ENCODE measurements at places on chromosomes 1 and 21.

DNA sequence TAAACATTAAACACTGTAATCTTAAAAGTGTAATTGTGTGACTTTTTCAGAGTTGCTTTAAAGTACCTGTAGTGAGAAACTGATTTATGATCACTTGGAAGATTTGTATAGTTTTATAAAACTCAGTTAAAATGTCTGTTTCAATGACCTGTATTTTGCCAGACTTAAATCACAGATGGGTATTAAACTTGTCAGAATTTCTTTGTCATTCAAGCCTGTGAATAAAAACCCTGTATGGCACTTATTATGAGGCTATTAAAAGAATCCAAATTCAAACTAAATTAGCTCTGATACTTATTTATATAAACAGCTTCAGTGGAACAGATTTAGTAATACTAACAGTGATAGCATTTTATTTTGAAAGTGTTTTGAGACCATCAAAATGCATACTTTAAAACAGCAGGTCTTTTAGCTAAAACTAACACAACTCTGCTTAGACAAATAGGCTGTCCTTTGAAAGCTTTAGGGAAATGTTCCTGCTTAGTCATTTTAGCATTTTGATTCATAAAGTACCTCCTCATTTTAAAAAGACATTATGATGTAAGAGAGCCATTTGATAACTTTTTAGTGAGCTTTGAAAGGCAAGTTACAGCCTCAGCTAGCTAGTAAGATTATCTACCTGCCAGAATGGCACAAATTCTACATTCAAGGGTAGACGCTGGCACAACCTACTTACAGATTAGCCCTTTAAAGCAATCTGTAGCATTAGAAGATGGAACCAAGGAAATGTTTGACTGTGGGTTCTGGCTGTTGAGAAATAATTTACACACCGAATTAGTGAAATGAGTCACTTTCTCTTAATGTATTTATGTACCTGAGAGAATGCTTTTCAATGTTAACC, 9.4 kb downstream of the SOD1 start:
- no peak overlapping the region for H3K27ac ChIP-seq
- no peak overlapping the region for H3K4me3 ChIP-seq
- no peak for DNase-seq

DNA sequence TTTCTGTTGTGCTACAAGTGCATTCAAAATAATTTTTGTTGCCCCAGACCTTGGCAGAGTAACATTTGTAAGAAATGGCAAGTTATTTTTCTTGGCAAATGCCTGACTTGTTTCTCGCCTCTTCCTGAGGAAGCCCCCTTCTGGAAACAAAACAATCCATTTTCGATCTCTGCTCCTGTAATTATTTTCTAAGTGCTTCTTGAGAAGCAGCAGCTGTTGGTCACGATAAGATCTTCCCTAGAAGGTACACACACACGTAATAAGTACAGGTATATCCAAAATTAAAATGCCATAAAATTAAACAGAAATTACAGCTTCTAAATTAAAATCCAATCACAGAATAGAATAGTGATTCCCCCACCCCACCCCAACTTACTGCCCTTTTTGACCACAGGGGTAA, 47.3 kb downstream of the LPGAT1 start:
- no peak overlapping the region for H3K27ac ChIP-seq
- no peak for DNase-seq
- peaks cover 37% of the 10 kb centered on the region for H3K36me3 ChIP-seq

- no peak overlapping the region for H3K4me3 ChIP-seq
- H3K27ac ChIP-seq, result no peak overlapping the region
- peaks cover 1% of the 10 kb centered on the region for H3K27me3 ChIP-seq
- H3K4me1 ChIP-seq, result peaks cover 5% of the 10 kb centered on the region
- no peaks in the 10 kb centered on the region for H3K36me3 ChIP-seq
Measured at GRCh38 chr1:1593834-1594601, 5.9 kb downstream of the FNDC10 start.

DNA sequence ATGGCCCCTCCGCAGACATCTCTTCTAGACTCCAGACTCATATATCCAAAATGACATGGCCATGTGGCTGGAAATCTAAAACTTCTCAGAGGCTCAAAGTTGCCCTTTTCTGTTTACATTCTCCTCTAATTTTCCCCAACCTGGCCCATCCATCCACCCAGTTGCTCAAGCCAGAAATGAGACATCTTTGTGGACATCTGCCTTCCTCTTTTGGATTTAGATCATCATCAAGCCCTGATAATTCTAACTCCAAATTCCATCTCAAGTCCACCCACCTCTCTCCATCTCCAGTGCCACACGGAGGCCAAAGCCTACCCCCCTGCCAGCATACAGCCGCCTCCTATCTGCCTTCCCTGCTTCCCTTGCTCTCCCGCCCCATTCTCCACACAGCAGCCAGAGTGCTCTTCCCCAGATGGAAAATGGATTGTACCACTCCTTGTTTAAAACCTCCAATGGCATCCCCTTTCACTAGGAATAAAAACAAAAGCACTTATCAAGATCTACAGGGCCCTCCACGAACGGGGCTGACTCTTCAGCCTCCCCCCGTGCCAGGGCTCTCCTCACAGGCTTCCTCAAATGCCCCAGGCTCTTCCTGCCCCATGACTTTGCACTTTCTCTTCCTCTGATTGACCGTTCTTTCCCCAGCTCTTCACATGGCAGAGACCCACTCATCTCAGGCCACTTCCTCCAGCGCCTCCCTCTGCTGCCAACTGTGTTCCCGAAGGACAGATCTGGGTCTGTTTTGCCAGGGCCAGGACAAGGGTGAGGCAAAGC, 40.1 kb downstream of the SYT6 start:
- no peaks in the 10 kb centered on the region for H3K27me3 ChIP-seq
- peak overlapping the region; percentile 63 for H3K27ac ChIP-seq
- H3K36me3 ChIP-seq, result no peaks in the 10 kb centered on the region
- DNase-seq, result peak; percentile 74
- peaks cover 5% of the 10 kb centered on the region for H3K4me1 ChIP-seq
- no peak overlapping the region for H3K4me3 ChIP-seq

- peak overlapping the region; percentile 95 for H3K4me3 ChIP-seq
- peaks cover 27% of the 10 kb centered on the region for H3K4me1 ChIP-seq
- DNase-seq, result no peak
Measured at GRCh38 chr1:211828584-211829342, 1.8 kb downstream of the LPGAT1 start.
